AG04450 (cell line): ENCODE measurements at places on chromosomes 4 and X. TPM values are rescaled to one million over a fixed set of nuclear protein-coding genes. Genes with fewer than 3 reads are reported as not detected.

Gene ADAMTS3
- polyA plus RNA-seq, result 0.77 and 0.84 TPM in 2 replicates

Gene ACE2
- polyA plus RNA-seq, result 0.02 TPM in 1 of 2 replicates, not detected in the other

Gene CT45A2
- polyA plus RNA-seq, result not detected in 2 replicates

Gene SERPINA7
- not detected in 2 replicates for polyA plus RNA-seq

Gene BST1
- 23.7 and 27.6 TPM in 2 replicates for polyA plus RNA-seq

Gene USP9X
- 49.1 and 49.3 TPM in 2 replicates for polyA plus RNA-seq

Gene AMBN
- polyA plus RNA-seq, result not detected in 2 replicates

Gene PPP2R2C
- 0.07 TPM in 1 of 2 replicates, not detected in the other for polyA plus RNA-seq

Gene COL4A6
- 19.9 and 20.2 TPM in 2 replicates for polyA plus RNA-seq

Gene SATL1
- not detected in 2 replicates for polyA plus RNA-seq

Gene LRIT3
- polyA plus RNA-seq, result not detected in 2 replicates

Gene GYG2
- polyA plus RNA-seq, result 19.6 and 20.6 TPM in 2 replicates

Gene MTMR8
- not detected in 2 replicates for polyA plus RNA-seq

Gene NXF2B
- polyA plus RNA-seq, result not detected in 2 replicates

Gene MAGEA10
- not detected in 2 replicates for polyA plus RNA-seq

Gene CHM
- 14.7 and 20.6 TPM in 2 replicates for polyA plus RNA-seq

Gene F9
- not detected in 2 replicates for polyA plus RNA-seq

Gene PPP1R2C
- polyA plus RNA-seq, result not detected in 2 replicates

Gene TBX22
- polyA plus RNA-seq, result not detected in 2 replicates

Gene NKX3-2
- polyA plus RNA-seq, result 0.04 TPM in 1 of 2 replicates, not detected in the other

Gene GPAT3
- polyA plus RNA-seq, result 11.6 and 15.0 TPM in 2 replicates

Gene ZMAT1
- not detected in 2 replicates for polyA plus RNA-seq

Gene PGM2
- 17.6 and 24.1 TPM in 2 replicates for polyA plus RNA-seq

Gene LARP1B
- 16.2 and 24.3 TPM in 2 replicates for polyA plus RNA-seq

Gene GALNTL6
- polyA plus RNA-seq, result 0.02 TPM in 1 of 2 replicates, not detected in the other

Gene QRFPR
- not detected in 2 replicates for polyA plus RNA-seq

Gene LNX1
- polyA plus RNA-seq, result 2.4 and 2.6 TPM in 2 replicates

Gene SMIM10
- polyA plus RNA-seq, result 8.3 and 10.7 TPM in 2 replicates

Gene RBM47
- 0.48 and 0.62 TPM in 2 replicates for polyA plus RNA-seq

Gene TCEAL7
- polyA plus RNA-seq, result 35.8 and 49.5 TPM in 2 replicates

Gene SYN1
- 0.24 and 0.37 TPM in 2 replicates for polyA plus RNA-seq

Gene CABS1
- polyA plus RNA-seq, result not detected in 2 replicates

Gene XAGE2
- not detected in 2 replicates for polyA plus RNA-seq

Gene TACR3
- polyA plus RNA-seq, result not detected in 2 replicates

Gene MEPE
- not detected in 2 replicates for polyA plus RNA-seq

Gene EIF4E
- 72.4 and 94.7 TPM in 2 replicates for polyA plus RNA-seq

Gene LINC00632
- polyA plus RNA-seq, result 69.9 and 73.6 TPM in 2 replicates

Gene STARD8
- 1.3 and 1.6 TPM in 2 replicates for polyA plus RNA-seq

Gene FAM241A
- 0.21 and 0.36 TPM in 2 replicates for polyA plus RNA-seq

Gene C4orf54
- not detected in 2 replicates for polyA plus RNA-seq

Gene DCX
- not detected in 2 replicates for polyA plus RNA-seq

Gene NLGN4X
- polyA plus RNA-seq, result not detected in 2 replicates

Gene C4orf51
- polyA plus RNA-seq, result not detected in 2 replicates

Gene NPY1R
- polyA plus RNA-seq, result not detected in 2 replicates

Gene TMSB15C
- polyA plus RNA-seq, result 4.4 and 7.1 TPM in 2 replicates

Gene NEUROG2
- polyA plus RNA-seq, result not detected in 2 replicates

Gene TEX13B
- polyA plus RNA-seq, result not detected in 2 replicates

Gene CETN2
- polyA plus RNA-seq, result 53.8 and 70.9 TPM in 2 replicates

Gene GYPA
- not detected in 2 replicates for polyA plus RNA-seq

Gene GUF1
- polyA plus RNA-seq, result 14.7 and 23.1 TPM in 2 replicates

Gene ADH7
- polyA plus RNA-seq, result not detected in 2 replicates

Gene CTAG1A
- not detected in 2 replicates for polyA plus RNA-seq

Gene ARHGAP36
- polyA plus RNA-seq, result not detected in 2 replicates

Gene MGARP
- polyA plus RNA-seq, result 42.6 and 57.7 TPM in 2 replicates

Gene MAP7D3
- 12.4 and 16.6 TPM in 2 replicates for polyA plus RNA-seq

Gene SFRP2
- polyA plus RNA-seq, result not detected in 2 replicates

Gene CYSLTR1
- polyA plus RNA-seq, result not detected in 2 replicates

Gene PRDM8
- 12.8 and 14.3 TPM in 2 replicates for polyA plus RNA-seq
